ENCODE measurements at places on chromosomes 3 and 15. TPM values are rescaled to one million over a fixed set of nuclear protein-coding genes. Genes with fewer than 3 reads are reported as not detected.
A peak's percentile ranks its signal among the peaks of the same experiment; 100 is the strongest.

GABRB3 gene
- not detected for total RNA-seq

MUSTN1 gene
- total RNA-seq = 4.4 TPM

CEMIP gene
- total RNA-seq = not detected

CAMK1 gene
- total RNA-seq = 18.5 TPM

CCR9 gene
- 0.28 TPM for total RNA-seq

CX3CR1 gene
- 6.2 TPM for total RNA-seq

SLC22A14 gene
- not detected for total RNA-seq

- H3K27ac ChIP-seq = no peak overlapping the region
- H3K4me1 ChIP-seq = no peaks in the 10 kb centered on the region
Observed at GRCh38 chr3:5583920-5584319, 396.4 kb downstream of the EDEM1 start.

DNA sequence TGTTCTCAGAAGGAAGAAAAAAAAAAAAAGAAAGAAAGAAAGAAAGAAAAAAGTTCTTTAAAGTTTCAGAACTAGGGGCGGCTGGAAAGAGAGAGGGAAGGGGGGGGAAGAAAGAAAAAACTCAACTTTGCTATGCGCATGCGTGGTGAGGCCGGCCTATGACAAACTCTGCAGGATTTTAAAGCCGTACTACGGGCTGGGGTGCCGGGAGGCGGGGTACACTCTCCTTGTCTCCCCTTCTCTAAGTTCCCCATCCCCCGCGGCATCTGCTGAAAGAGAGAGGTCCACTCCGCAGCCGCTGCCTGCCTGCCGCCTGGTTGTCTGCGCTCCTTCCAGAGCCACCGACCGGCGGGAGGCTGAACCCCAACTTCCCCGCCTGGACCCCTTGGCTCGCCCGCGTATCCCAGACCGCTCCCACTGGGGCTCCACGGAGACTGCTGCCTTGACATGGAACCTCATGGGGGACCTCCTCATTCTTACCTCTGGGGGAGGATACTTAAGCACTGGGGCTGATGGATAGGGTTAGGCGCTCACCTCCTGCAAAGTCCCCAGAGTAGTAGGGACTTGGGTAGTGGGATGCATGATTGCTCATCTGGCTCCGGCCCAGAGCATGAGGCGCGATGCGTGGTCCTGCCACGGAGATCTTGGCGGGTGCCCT is 1.4 kb upstream of the WNT5A start:
- H3K4me3 ChIP-seq = peak overlapping the region; percentile 35
- H3K4me1 ChIP-seq = peaks cover 16% of the 10 kb centered on the region
- H3K27ac ChIP-seq = no peak overlapping the region
- no peak for DNase-seq
- no peaks in the 10 kb centered on the region for H3K36me3 ChIP-seq
- peaks cover 64% of the 10 kb centered on the region for H3K27me3 ChIP-seq

- H3K27ac ChIP-seq = no peak overlapping the region
- DNase-seq = no peak
- H3K4me1 ChIP-seq = no peaks in the 10 kb centered on the region
- H3K27me3 ChIP-seq = peaks cover 14% of the 10 kb centered on the region
- H3K4me3 ChIP-seq = no peak overlapping the region
- no peaks in the 10 kb centered on the region for H3K36me3 ChIP-seq
Observed at GRCh38 chr3:12854565-12854964, 13.2 kb upstream of the RPL32 start.

GRCh38 chr15:94844538-94845389 is 613.4 kb downstream of the MCTP2 start:
- no peak overlapping the region for H3K27ac ChIP-seq
- no peak overlapping the region for H3K4me3 ChIP-seq
- H3K4me1 ChIP-seq = no peaks in the 10 kb centered on the region
- H3K36me3 ChIP-seq = no peaks in the 10 kb centered on the region

- no peaks in the 10 kb centered on the region for H3K36me3 ChIP-seq
- H3K27ac ChIP-seq = no peak overlapping the region
- no peak for DNase-seq
- no peak overlapping the region for H3K4me3 ChIP-seq
- H3K27me3 ChIP-seq = peaks cover 91% of the 10 kb centered on the region
- H3K4me1 ChIP-seq = peaks cover 17% of the 10 kb centered on the region
Observed at GRCh38 chr15:89364741-89365450, 30.3 kb upstream of the POLG start.

DNA sequence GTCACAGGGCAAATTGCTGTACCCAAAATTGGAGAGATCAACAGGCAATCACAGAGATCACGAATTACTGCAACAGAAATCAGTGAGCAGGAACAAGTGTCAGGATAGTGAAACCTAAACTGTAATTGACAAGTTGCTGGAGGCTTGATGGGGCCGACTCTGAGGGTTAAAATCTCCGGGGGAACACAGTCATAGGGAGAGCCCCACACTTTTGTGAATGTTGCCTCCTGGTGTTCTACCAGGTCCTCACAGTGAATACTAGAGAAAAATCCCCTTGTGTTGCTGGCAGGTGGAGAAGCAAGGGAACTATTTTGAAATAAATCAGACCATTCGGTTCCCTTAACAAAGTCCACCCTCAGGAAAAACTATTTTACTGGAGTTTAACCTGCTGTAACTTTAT is 697.5 kb upstream of the CBLB start:
- H3K27me3 ChIP-seq = no peaks in the 10 kb centered on the region
- H3K27ac ChIP-seq = no peak overlapping the region
- peaks cover 2% of the 10 kb centered on the region for H3K4me1 ChIP-seq
- DNase-seq = no peak
- no peaks in the 10 kb centered on the region for H3K36me3 ChIP-seq

- DNase-seq = peak; percentile 32
- peaks cover 33% of the 10 kb centered on the region for H3K36me3 ChIP-seq
- peak overlapping the region; percentile 85 for H3K4me3 ChIP-seq
Observed at GRCh38 chr3:10142707-10143560, 1.4 kb downstream of the VHL start.

GRCh38 chr15:67143646-67144045 is 78.2 kb downstream of the SMAD3 start:
- DNase-seq = no peak
- H3K36me3 ChIP-seq = peaks cover 50% of the 10 kb centered on the region
- peak overlapping the region; percentile 15 for H3K27ac ChIP-seq
- no peak overlapping the region for H3K4me3 ChIP-seq

- H3K4me3 ChIP-seq = no peak overlapping the region
- H3K36me3 ChIP-seq = no peaks in the 10 kb centered on the region
- H3K4me1 ChIP-seq = peaks cover 11% of the 10 kb centered on the region
- DNase-seq = no peak
- peaks cover 2% of the 10 kb centered on the region for H3K27me3 ChIP-seq
- H3K27ac ChIP-seq = no peak overlapping the region
Observed at GRCh38 chr3:58537412-58538301, 667 bp upstream of the ACOX2 start.
